Hypothalamus (tissue), 51 donors: ENCODE measurements at places on chromosomes 5 and 9.

- no peak for DNase-seq
Measured at GRCh38 chr9:111630182-111630963, 761 bp upstream of the DNAJC25 start.

GRCh38 chr5:119367502-119368237 is 11.9 kb downstream of the TNFAIP8 start:
- no peak for DNase-seq

DNA sequence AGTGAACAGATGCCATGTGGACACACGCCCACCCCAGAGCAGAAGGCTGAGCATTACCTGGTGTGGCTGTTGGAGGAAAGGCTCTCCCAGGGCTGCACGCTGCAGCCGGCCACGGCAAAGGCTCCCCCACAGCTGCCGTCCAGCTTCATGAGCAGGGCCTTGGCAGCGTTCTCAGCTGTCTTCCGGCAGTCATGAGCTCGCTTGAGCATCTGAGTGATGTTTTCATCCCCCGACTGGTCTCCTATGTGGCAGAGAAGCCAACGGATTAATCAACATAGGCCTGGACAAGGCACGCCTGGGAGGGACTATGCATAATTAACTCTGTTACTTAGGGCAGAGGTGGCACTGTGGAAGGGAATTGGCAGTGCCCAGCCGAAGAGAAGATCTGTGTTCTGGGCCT is 87.3 kb downstream of the DCP2 start:
- no peak for DNase-seq

DNA sequence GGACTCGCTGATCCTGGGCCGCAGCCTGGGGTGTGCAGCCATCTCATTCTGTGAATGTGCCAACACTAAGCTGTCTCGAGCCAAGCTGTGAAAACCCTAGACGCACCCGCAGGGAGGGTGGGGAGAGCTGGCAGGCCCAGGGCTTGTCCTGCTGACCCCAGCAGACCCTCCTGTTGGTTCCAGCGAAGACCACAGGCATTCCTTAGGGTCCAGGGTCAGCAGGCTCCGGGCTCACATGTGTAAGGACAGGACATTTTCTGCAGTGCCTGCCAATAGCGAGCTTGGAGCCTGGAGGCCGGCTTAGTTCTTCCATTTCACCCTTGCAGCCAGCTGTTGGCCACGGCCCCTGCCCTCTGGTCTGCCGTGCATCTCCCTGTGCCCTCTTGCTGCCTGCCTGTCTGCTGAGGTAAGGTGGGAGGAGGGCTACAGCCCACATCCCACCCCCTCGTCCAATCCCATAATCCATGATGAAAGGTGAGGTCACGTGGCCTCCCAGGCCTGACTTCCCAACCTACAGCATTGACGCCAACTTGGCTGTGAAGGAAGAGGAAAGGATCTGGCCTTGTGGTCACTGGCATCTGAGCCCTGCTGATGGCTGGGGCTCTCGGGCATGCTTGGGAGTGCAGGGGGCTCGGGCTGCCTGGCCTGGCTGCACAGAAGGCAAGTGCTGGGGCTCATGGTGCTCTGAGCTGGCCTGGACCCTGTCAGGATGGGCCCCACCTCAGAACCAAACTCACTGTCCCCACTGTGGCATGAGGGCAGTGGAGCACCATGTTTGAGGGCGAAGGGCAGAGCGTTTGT is 19.9 kb downstream of the PTGES2 start:
- DNase-seq = no peak

DNA sequence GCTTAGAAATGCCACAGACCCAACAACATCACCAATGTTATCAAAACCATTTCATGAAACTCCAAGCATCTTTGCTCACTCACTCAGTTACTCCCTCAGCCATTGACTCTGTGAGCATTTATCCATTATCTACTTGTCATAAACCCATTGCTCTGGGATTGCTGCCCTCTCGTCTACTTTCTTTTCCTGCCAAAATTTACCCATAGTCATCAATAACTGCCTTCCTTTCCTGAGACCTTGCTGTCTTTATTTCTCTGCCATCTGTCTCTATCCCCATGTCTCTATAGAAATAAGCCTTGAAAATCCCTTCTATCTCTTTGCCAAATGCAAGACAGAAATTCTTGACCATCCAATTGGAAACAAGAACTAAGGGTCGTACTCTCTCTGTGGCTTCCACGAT is 26.4 kb upstream of the PUM3 start:
- DNase-seq = no peak

GRCh38 chr5:68748101-68748500 is 345.7 kb upstream of the SLC30A5 start:
- no peak for DNase-seq

- DNase-seq = no peak
Measured at GRCh38 chr5:59620535-59621212, 272.9 kb downstream of the PDE4D start.

GRCh38 chr9:129440435-129441186 is 180.3 kb downstream of the C9orf50 start:
- no peak for DNase-seq

- no peak for DNase-seq
Measured at GRCh38 chr5:61701877-61702602, 370.0 kb downstream of the ZSWIM6 start.

GRCh38 chr5:139426203-139426885 is 13.0 kb downstream of the DNAJC18 start:
- no peak for DNase-seq

GRCh38 chr5:145220481-145220880 is 614.7 kb downstream of the PRELID2 start:
- DNase-seq = no peak

- no peak for DNase-seq
Measured at GRCh38 chr5:157434096-157434495, 25.9 kb upstream of the NIPAL4 start.

DNA sequence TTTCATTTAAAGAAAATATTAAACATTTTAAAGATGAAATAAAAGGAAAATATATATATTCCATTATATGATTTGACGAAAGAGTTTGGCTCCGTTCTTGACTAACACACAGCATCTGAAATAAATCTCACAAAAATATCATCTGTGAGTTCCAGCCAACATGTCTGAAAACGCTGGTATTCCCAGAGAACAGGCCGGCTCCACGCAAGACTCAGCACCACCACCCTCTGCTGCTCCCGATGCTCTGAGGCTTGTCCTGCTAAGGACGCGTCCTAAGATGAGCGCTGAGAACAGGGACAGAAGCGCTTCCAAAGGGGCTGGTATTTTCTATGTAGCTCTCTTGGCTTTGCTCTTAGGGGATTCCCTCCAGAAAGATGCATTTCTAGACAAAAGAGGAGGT is 40.6 kb upstream of the N4BP3 start:
- DNase-seq = no peak

DNA sequence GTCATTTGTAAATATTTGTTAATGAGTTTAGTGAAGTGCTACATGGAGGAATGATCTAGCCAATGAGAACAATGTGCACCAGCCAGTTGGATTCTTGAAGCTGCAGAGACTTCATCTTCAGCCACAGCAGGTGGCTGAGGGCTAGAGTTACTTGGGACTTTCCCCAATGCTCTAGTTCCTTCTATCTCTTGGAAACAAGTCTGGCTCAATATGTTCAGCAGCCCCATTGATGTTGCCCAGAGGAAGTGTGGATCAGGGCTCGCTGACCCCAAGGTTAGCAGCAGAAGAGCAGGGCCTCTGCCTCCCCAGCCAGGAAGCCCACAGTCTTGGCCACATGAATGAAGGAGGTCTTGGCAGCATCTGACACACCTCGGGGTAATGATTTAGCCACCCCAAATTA is 117.5 kb downstream of the SLC1A3 start:
- no peak for DNase-seq

DNA sequence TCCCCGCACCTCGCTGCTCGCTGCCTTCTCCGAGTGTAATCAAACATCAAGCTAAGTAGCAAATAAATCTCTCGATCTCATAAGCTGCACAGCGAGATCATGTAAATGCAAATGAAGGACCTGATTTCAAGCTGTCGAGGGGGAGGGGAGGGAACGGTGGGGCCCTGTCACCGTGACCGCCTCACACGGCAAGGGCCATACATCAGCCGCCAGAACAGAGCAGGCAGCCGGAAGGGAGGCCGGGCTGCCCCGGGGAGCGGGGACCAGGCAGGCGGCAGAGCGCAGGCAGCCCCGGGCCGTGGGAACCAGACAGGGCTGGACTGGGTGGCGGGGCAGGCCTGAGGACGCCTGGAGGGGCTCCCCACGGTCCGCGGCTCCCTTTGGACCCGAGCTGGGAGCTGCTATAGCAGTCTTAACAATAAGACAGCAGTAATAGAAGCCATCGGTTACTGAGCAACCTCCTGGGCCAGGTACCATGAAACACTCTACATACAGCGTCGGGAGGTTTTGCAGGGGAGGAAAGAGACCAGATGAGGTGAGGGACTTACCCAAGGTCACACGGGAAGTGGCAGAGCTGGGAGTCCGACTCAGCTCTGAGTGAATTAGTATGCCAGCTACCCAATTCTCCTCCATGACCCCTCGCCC is 76.8 kb downstream of the CFAP77 start:
- DNase-seq = no peak

DNA sequence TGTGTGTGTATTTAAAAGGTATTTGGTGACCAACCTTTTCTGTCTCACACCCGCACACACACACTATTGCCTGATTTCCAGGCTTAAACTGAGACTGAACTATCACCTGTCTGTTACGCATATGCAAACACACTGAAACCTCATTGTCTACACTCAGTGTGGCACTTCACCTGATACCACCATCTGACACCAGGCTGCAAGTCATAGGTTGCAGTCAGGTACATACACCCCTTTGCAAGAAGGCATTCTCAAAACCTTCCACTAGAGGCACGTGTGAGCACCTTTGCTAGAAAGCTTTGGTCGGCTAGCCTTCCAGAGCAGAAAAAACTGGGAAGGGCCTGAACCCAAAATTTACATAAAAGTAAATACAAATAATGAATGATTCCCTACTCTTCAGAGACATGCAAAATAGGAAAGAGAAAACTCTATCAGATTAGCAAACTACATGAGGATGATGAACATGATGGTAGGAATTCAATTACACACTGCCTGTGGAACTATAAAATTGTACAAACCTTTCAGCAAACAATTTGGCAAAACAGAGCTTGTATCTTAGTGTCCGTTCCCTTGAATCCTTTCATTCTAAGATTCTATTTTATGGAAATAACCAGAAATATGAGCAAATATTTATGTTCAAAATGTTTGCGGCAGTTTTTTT is 5.9 kb upstream of the FOXD1 start:
- DNase-seq = no peak

- DNase-seq = no peak
Measured at GRCh38 chr5:16913187-16914107, 22.6 kb downstream of the MYO10 start.

DNA sequence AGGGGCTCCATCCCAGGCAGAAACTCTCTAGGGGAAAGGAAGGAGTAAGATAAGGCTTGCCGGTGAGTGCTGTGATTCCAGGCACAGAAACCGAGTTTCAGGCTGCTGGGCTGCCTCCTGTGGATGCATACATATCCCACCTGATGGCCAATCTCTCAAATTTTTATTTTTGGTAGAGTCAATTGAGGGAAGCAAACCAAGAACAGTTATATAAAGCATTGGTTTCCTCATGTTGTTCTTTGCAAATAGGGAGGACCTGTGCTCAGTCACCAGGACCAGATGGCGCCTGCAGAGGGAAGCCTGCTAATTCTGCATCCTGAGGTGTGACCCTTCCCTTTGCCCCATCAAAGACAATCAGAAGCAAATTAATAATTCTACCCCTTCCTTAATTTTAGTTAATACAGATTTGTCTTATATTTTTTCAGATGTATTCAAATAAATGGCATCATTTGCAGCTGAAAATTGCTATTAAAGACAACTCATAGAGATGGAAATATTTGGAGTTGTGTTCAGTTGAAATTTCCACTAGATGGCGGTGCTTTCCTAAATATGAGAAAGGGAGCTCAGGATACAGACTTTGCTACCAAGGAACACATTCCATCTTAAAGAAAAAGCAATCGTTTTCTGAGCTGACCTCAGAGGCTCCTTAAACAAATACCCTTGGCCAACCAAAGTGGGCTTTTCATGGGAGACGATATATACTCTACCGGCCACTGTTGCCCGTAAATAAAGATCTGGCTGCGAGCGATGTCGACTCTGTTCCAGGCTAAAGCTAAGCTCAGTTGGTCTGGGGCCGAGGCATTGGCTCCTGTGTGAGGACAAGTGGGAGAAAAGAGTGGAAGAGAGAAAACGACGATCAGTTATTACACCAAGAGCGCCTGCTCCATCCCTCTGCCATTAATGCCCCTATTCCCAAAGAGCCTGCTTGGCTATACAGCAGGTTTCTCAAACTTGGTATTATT is 225.7 kb upstream of the KLF9 start:
- no peak for DNase-seq

DNA sequence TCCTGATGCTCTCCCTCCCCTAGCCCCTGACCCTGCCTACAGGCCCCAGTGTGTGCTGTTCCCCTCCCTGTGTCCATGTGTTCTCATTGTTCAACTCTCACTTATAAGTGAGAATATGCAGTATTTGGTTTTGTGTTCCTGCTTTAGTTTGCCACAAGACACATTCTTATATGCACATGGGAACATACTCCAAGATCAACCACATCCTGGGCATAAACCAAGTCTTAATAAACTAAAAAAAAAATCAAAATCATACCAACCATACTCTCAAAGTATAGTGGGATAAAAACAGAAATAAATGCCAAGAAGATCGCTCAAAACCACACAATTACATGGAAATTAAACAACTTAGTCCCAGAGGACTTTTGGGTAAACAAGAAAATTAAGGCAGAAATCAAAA is 11.2 kb upstream of the ZCCHC9 start:
- DNase-seq = no peak

DNA sequence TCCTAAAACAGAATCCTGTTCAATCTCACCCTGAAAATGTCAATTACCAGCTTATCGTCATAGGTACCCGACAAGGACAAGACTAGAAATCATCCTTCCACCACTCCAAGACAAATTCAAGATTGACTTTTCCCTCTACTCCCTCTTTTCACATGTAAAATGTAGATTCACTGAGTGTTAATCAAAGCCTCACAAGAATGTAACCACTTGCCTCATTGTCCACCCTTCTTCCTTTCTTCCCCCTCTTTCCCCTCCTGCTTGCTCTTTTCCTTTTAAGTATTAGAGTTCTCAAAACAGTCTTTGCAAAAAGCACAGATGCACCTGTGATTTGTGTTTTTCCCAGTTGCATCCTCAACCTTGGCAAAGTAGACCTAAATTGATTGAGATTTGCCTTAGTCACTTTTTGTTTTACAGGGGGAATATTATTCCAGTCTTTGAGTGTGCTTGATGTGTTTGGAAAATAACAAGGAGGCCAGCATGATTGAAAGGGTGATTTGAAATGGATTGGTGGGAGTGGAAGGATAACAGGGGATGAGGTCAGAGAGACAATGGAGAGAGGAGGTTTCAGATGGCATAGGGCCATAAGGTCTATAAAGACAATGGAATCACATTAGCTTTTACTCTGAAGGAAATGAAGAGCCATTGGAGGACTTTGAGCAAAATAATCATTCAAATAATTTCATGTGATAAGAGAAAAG is 231.3 kb upstream of the TYRP1 start:
- no peak for DNase-seq

- peak; percentile 70 for DNase-seq
Measured at GRCh38 chr5:171418316-171418981, 998 bp upstream of the FGF18 start.

DNA sequence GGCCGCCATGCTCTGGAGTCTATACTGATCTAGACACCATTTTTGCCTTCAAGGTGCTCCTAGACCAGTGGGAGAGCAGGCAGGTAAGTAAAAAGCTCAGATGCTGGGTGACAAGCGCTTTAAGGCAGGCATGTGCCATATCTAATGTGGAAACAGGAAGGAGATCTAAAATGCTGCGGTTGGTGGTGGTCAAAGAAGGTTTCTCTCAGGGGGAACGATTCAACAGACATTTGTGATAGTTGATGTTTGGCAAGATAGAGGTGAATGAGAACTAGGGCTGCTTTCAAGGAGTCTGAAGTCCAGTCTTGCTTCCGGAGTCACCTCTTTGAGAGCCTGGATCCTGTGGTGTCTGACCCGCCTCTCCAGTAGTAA is 146.2 kb upstream of the KLF4 start:
- DNase-seq = no peak
